ENCODE measurements at places on chromosomes 11 and 22.
A peak's percentile ranks its signal among the peaks of the same experiment; 100 is the strongest.

- no peak for DNase-seq
Observed at GRCh38 chr22:45968751-45969413, 8.1 kb downstream of the WNT7B start.

GRCh38 chr22:39418696-39419095 lies 19.1 kb downstream of the TAB1 start:
- no peak for DNase-seq

GRCh38 chr11:20112291-20113148 lies 47.8 kb downstream of the DBX1 start:
- DNase-seq, result no peak

- no peak for DNase-seq
Observed at GRCh38 chr22:19111140-19111539, 11.1 kb downstream of the DGCR2 start.

GRCh38 chr22:21590809-21591641 lies 23.5 kb downstream of the UBE2L3 start:
- no peak for DNase-seq

GRCh38 chr11:71211631-71212030 lies 40.7 kb downstream of the SHANK2 start:
- DNase-seq, result no peak

GRCh38 chr22:46416891-46417580 lies 81.5 kb downstream of the TRMU start:
- no peak for DNase-seq

- DNase-seq, result no peak
Observed at GRCh38 chr22:49867303-49868265, 13.9 kb downstream of the ZBED4 start.

GRCh38 chr11:46308631-46309419 lies 31.4 kb downstream of the CREB3L1 start:
- no peak for DNase-seq

DNA sequence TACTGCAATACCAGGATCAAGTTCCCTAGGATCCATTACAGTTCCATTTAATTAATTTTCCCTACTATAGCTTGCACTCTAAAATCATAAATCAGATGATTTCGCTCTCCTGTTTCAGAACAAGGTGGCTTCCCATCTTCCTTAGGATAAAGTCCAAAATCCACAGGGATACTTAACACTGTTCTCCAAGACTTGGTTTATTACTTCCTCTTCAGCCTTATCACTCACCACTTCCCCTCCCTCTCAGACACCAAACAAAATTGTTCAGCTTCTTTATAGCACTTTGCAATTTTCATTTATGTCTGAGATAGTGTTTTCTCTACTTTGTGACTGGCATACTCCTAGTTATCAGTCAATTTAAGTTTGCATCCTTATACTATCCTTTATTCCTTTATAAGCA lies 124.6 kb downstream of the GRIA4 start:
- DNase-seq, result no peak

DNA sequence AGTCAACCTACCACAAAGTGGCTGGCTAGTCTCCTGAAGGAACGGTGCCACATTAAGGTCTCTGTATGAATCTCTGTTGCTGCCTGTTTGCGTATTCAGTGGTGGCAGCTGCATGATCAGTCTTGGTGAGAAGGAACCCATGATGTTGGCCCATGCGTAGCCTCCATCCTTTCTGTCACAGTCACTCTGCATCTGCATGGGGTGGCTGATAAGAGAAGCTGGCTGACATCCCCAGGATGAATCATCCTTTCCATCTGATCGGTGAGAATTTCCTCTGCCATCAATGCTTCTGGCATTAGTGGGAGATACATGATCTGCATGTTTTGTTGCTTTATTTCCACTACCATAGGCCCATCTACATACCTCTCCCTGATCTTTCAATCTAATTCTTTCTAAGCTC lies 199.0 kb upstream of the NECTIN1 start:
- no peak for DNase-seq

GRCh38 chr11:34792814-34793258 lies 123.3 kb downstream of the APIP start:
- DNase-seq, result no peak

DNA sequence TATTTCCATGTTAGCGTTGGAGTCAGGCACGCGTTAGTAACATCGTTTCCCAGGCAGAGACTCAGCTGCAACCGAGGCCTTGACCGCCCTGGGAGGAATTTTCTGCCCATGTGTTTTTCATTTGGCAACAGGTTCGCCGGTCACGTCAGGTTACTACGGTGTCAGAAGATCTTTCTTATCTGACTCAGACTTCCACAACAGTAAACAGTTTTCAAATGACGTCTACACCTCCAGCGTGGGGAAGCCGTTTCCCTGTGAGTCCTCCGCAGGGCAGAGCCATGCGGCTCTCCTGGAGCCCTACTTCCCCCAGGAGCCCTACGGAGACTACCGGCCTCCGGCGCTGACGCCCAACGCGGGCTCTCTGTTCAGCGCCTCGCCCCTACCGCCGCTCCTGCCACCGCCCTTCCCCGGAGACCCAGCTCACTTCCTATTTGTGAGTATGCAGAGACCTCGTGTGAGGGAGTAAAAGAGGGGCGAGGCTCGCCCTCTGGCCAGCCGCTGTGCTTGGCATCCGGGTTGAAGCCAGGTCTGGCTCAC lies 14.3 kb upstream of the POU2AF3 start:
- DNase-seq, result no peak

DNA sequence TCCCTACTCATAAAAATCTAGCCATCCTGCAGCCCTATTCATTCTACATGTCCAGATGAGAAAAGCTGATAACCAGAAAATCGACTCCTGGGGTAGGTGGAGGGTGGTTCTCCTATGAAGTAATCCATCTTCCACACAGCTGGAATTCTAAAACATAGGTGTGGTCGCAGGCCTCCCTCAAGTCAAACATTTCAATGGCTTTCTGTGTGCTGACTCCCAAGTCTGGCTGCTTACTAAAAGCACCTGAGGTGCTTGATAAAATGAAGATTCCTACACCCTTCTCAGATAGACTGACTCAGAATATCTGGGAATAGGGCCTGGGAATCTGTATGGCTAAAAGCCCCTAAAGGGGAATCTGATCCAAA lies 26.1 kb downstream of the IRAG1 start:
- DNase-seq, result no peak

DNA sequence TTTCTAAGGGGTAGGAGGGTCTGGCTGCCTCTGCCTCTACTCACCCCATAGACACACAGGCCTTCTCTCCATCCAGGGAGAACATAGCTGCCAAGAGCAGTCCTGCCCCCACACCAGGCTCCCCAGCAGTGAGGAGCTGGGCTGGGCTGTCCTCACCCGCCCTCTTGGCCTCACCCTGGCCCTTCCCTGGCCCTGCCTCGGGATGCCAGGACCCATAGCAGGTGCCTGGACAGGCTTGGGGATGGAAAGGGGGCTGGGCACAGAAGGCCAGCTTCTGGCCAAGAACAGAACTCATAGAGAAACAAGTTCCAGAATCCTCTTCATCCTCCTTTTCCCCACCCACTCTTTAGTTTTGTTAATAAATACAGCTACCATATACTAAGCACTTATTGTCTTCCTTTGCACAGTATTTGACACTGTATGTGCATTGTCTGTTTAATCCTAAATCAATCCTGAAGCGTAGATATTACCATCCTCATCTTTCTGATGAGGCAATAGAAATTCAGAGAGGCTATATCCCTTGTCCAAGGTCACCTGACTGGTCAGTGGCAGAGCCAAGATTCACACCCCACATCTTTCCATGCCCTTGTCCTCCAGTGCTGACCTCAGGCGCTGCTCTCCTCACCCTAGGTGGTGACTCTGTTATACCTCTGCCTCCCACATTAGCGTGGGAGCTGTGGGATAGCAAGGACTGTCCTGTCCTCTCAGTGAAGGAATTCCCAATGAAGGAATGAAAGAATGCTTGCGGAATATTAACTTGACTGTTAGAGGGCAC lies 22.0 kb upstream of the MYOD1 start:
- DNase-seq, result no peak

- peak; percentile 94 for DNase-seq
Observed at GRCh38 chr11:128290106-128290840, 297.1 kb downstream of the ETS1 start.

GRCh38 chr11:122399375-122399774 lies 256.1 kb upstream of the UBASH3B start:
- no peak for DNase-seq

DNA sequence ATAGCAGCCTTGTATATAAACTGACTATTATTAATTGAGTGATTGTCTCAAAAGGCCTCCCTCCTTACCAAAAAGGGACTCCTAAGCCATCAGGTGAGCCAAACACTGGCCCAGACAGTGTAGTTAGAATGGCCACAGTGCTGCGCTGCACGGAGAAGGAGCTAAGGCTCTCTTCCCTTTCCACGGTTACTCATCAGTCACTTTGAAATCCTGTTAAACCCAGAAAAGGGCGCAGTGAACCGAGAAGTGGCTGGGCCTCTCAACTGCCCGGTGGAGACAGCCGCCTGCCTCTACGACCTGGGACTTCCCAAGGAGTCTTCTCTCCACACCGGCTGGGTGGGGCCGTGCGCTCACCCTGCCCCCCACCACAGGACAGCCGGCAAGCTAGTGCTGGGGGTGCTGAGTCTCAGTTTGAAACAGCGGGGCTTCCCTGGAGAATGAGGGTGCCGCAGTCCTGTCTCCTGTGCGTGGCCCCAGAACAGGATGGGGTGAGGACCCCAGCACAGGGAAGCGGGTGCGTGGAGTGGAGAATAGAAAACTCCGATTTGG lies 1.3 kb downstream of the MYH9 start:
- DNase-seq, result no peak

GRCh38 chr22:47297261-47298016 lies 535.0 kb downstream of the TBC1D22A start:
- DNase-seq, result no peak

DNA sequence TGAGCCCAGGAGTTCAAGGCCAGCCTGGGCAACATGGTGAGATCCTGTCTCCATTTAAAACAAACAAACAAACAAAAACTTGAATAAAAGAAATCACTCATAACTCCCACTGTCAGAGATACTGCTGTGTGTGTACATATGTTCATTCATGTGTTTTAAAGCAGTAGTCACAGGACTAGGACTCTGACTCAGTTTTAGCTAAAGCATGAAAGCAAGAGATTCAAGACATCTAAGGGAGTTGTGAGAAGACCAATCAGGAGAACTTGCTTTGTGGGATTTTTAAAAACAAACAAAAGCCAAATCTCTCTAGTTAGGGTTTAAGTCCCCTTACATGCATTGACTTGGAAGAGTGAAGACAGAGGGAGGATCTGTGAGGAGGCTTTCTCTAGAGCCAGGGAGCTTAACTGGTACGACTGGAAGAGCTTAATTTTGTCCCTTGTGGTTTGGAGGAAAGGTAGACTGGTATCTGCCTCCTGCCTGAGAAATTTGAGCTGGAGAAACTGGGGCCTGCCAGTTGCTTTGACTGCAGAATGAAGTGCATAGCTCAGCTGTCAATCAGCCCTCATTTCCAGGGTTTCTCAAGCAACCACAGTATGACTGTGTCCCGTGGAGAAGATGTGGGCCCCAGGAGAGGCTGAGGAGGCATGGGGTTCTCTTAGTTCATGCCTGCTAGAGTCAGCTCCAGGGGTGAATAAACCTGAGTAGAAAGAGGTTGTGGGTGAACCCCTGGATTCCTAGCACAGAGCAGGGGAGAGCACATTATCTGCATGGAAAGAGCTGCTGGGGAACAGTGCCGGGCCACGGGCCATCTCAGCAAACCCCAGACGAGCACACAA lies 30.6 kb downstream of the EXPH5 start:
- DNase-seq, result no peak

DNA sequence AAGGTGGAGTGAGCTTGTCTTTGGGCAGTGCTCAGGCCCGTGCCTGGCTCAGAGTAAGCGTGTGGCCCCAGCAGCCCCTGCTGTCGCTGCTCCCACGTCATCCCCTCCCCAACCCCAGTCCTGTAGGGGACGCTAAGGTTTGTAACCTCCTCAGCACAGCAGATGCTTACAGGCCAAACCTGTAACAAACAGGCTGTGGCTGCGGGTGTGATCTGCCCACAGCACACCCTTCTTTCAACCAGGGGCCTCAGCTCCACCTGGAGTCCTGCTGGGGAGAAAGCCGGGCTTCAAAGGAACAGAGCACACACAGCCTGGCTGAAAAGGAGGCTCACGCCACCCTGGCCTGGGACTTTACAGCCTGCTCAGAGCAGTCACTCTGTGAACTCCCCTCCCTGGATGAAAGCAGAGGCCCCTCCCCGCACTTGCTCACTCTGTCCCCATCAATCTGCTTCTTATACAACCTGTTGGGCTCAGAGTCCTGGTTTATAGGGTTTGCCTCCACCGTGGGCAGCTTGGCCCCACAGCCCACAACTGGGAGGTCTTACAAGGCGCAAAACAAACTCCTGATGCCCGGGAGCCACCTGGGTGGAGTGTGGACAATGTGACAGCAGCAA lies 54.3 kb downstream of the SCUBE1 start:
- DNase-seq, result no peak

- no peak for DNase-seq
Observed at GRCh38 chr11:74926304-74927030, 22.4 kb downstream of the XRRA1 start.
